ENCODE measurements at places on chromosomes 6 and 20. TPM values are rescaled to one million over a fixed set of nuclear protein-coding genes. Genes with fewer than 3 reads are reported as not detected.

The SLC35B2 gene
- total RNA-seq, result 24.9 TPM

The TRIM31 gene
- not detected for total RNA-seq

The ZNF311 gene
- 1.0 TPM for total RNA-seq

The SLC26A8 gene
- 0.06 TPM for total RNA-seq

The TNF gene
- 115 TPM for total RNA-seq

The TMEM14B gene
- 112 TPM for total RNA-seq

The DEFB125 gene
- total RNA-seq, result not detected

The CNKSR3 gene
- 1.3 TPM for total RNA-seq

The ENPP3 gene
- total RNA-seq, result 0.64 TPM

The PLG gene
- total RNA-seq, result not detected

The ADAM33 gene
- not detected for total RNA-seq

DNA sequence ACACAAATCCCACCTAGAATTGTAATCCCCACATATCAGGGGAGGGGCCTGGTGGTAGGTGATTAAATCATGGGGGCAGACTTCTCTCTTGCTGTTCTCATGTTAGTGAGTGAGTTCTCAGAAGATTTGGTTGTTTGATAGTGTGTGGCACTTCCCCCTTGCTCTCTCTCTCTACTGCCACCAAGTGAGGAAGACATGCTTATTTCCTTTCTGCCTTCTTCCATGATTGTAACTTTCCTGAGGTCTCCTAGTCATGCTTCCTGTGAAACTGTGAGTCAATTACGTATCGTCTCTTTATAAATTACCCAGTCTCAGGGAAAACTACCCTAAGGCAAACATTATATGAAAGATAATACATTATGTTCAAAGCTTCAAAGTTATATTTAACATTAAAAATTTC, 1297.5 kb upstream of the CITED2 start:
- DNase-seq, result no peak

DNA sequence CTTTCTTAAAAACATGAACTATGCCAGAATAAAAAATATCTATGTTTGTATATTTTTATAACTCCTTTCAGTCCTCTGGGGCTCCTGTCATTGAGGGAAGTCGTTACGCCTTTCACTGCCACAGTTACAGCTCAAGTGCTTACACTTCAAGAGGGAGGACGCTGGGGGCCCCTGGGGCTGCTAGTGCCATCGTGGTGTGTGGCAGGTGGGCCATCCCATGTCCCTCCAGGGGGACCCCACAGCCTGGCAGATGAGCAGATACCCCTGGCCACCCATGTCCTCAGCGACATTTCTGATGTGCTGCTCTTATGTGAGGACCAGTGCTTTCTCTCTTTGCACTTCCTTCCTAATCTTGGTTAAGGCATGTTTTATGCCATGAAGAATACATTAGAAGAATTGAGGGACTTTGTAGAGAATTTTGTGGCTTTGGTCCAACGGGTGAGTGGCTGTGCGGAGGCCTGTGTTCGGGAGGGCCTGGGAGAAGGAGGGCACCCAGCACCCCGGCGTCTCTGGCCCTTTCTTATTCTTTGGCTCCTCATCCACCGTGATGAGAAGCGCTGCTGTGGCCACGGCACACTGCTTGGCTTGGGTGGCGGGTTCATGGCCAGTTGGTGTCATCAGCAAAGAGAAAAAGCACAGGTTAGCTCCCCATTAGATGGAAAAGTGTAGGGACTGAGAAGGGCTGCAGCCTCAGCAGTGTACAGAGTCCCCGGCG, 38.3 kb upstream of the SYNJ2 start:
- DNase-seq, result no peak

DNA sequence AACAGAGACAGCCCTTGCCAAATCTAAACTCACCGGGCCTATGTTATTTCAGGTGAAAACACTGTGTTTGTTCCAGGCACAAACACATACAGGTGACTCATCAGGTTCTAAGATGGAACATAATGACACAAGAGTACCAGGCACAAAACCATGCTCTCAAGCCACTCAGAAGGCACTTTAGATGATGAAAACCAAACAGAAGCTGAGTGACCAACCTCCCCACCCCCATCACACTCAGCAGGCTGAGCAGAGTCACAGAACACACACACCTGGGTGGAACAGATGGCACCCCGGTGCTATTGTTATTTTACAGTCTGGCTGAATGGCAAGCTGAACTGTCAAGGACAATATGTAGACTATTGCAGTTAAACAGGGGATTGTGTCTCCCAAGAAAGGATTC, 20.6 kb upstream of the NKX2-2 start:
- DNase-seq, result no peak

DNA sequence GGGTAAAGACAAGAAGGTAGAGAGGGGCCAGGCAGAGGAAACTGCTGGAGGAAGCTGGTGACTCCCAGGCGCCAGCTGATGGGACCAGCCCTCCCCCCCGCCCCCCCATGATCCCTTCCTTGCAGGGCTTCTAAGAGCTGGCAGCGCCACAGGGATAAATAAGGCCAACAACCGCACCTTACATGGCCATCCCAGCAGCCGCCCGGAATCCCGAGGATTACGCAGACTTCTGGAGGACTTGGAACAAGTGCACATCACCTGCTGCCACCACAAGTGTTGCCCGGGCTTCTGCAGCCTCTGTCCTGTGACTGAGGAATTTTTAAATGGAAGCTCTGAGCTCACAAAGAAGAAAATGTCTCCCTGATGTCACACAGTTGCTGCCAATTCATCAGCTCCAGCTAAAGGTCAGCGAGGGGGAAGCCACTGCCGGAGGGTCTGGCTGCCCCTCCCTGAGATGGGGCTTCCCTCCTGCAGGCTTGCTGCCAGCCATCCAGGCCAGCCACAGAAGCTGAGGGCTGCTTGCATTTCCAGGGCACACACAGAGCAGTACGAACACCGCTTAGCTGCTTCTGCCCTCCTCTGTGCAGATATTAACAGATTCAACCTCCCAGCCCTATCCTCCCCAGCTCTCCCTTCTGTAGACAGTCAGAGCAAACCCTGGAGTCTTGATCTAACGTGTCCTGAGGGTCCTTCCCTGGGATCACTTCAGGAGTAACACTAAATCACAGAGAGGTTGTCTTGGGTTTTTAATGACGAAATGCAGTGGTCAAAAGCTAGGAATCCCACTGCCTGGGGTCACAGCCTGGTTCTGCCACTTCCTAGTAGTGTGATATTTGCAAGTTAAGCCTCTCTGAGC, 38.6 kb upstream of the PIM1 start:
- DNase-seq, result no peak

- no peak for DNase-seq
These were observed 19.7 kb upstream of the ULBP3 start for GRCh38 chr6:150088481-150089154.

DNA sequence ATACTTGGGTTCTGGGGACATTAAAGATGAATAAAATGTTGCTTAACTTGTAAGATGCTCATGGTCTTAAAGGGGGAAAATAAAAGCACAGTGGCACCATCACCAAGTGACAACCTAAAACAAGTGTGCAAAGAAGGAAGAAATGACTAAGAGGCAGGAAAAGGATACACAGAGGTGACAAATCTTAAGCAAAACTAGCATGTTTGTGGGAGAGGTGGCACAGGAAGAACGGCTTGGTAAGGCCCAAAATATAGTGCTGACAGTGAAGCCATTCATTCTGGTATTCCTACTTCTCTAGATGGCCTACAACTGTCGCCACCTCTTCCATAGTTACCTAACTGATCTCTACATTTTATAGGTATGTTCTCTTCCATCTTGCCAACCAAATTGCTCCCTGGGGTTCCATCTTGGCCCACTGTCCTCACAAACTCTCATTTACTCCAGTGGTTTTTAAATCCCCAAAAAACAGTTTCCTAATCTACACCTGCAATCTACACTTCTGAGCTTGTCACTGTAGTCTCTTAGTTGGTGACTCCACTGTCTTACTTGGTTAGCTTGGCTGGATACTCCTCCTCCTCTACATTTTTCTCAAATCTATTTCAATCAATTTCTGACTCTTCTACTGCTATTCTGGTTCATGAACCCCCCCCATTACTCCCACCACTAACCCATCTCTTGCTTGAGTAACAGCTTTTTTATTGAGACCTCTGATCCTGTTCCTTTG, 33.5 kb downstream of the FAM8A1 start:
- peak; percentile 22 for DNase-seq

DNA sequence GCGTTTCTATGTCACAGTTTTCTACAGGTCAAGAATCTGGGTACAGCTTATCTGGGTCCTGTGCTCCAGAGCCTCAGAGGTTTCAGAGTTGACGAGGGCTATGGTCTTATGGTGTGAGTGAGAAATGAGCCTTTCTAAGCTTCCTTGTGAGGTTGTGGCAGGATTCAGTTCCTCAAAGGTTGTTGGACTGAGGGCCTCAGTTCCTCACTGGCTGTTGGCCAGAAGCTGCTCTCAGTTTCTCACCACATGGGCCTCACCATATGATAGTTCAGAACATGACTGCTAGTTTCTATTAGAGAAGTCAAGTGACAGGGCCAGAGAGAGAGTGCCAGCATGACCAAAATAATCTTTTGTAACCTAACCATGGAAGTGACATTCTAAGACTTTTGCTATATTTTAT, 96.1 kb downstream of the NUS1 start:
- no peak for DNase-seq

GRCh38 chr6:7970616-7971015, 60.0 kb upstream of the TXNDC5 start:
- no peak for DNase-seq

DNA sequence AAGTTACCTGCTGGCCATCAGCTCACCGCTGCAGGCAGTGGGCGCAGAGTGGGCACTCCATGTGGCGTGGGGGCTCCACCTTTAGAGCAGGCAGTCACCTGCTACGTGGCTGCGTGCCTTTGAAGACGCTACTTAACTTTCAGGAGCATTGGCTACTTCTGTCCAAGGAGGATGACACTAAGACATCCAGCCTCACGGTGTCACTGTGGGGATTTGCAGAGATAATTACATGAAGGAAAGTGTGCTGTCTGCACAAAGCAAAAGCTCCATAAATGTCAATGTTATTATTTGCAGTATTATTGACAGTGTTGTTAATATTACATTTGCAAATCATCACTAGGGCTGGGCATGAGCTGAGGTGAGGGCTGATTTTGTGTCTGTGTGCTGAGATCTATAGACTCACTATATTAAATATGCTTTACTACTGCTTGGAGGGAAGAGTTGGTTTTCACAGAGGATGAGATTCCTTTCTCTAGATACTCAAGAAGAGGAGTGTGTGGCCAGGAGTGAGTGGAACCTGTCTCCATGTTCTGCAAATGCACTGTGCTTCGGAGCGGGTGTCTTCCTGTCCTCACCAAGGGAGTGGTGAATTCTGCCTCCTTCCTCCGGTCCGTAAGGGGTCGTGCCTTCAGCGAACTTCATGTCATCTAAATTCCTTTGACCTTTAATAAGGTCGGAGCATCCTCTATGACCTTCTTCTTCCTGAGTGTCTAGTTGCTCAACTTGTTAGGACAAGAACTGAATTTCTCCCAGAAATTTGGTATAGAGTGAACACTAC, 165.8 kb upstream of the SYNDIG1 start:
- DNase-seq, result no peak

GRCh38 chr6:124679387-124679786, 282.9 kb upstream of the RNF217 start:
- DNase-seq, result no peak

DNA sequence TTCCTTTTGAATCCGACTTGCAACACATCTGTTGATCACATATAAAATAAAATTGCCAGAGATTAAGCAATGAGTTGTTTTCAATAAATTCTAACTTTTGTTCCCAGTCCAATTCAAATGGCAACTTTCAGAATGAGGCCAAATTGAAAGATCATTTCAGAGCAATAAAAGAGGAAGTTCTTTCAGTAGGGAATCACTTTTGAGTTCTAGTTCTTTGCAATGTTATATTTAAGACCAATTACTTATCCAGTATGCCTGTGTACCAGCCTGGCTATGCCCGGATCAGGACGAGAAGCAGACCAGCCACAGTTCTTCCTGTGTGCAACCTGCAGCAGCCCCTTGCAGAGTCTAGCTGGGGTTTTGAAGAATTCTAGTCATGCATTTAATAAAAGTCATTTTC, 232.5 kb downstream of the BTBD9 start:
- no peak for DNase-seq

DNA sequence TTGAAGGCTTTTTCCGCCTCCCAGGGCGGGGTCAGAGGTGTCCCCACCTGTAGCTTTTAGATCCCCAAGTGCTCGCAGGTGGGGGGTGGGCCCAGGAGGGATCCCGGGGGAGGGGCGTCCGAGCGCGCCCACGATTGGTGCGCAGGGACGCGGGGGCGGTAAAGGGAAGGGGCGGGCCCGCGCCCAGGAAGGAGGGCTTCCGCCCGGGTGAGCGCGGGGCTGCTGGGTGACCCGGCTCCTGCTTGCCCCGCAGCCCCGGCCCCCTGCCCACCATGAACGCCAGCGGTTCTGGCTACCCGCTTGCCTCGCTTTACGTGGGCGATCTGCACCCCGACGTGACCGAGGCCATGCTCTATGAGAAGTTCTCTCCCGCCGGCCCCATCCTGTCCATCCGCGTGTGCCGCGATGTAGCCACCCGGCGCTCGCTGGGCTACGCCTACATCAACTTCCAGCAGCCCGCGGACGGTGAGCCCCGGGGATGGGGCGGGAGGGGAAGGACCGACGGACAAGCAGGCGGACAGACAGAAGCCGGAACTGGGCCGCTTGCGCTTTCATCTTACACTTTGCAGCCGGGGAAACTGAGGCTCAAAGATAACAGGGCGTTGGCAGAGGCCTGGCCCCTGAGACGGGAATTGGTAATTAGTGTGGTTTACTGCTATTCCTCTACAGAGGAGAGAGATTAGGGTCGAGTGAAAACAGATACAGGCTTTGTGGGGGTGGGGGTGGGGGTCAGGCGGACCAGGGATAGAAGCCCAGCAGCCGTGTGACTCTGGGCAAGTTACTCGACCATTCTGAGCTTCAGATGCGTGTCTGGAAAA, at the start of gene PABPC1L:
TSS of gene PABPC1L (plus strand) at position 189 of the 818 bp plus-strand sequence. CDS start at position 273, 84 bp downstream.
- DNase-seq, result peak; percentile 85

DNA sequence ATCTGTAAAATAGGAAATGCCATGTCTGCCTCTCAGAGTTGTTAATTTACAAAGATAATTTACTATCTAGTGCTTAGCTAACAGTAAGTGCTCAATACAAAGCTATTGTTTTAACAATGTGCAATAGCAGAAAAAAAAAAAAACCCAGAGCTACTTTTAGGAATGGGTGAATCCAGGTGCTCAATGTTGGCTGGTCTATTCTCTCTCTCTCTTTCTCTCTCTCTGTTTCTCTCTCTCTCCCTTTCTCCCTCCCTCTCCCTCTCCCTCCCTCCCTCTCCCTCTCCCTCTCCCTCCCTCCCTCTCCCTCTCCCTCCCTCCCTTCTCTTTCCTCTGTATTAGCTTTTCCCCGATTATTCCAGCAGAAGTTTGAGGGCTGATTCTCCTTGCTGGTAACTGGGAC, 14.0 kb downstream of the PDRG1 start:
- DNase-seq, result no peak

DNA sequence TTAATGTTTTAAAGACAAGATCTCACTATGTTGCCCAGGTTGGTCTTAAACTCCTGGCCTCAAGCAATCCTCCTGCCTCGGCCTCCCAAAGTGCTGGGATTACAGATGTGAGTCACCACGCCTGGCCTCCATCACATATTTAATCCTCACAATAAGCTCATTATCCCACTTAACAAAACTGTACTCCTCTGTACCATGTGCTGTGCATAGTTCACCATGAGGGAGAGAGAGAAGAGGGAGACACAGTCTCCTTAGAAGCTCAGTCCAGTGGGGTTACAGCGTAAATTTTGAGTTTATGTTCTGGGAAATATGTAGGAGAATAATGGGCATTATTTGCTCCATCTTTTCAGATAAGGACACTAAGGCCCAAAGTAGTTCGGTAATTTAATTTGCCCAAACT, 7.9 kb upstream of the CPNE5 start:
- DNase-seq, result no peak

All from activated naive CD8-positive, alpha-beta T cell treated with anti-CD3 and anti-CD28 coated beads for 36 hours (primary cell).